Retina (tissue), 1 donor: ENCODE measurements at places on chromosomes 7 and 10.
A peak's percentile ranks its signal among the peaks of the same experiment; 100 is the strongest.

- DNase-seq: no peak
Observed at GRCh38 chr10:129940617-129941198, 23.4 kb downstream of the EBF3 start.

DNA sequence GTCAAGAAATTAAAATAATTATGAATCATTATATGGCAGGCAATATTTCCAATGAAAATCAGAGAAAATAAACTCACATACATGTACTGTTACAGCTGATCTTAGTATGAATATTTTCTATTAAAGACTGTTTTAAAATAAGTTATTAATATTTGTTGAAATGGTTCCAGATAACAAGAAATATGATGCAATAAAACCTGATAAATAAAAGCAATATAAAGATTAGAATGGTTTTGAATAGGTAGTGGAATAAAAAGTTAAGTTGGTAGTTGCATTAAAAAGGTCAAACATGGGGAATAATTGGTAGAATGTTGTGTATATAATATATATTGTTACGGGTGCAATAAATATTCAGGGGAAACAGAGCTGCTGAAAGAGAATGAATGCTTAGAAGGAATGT is 52.5 kb downstream of the MEST start:
- DNase-seq: no peak

GRCh38 chr7:27128776-27129728 is 1.5 kb downstream of the HOXA4 start:
- DNase-seq: no peak

GRCh38 chr7:155741082-155741481 is 71.2 kb downstream of the SHH start:
- DNase-seq: no peak

DNA sequence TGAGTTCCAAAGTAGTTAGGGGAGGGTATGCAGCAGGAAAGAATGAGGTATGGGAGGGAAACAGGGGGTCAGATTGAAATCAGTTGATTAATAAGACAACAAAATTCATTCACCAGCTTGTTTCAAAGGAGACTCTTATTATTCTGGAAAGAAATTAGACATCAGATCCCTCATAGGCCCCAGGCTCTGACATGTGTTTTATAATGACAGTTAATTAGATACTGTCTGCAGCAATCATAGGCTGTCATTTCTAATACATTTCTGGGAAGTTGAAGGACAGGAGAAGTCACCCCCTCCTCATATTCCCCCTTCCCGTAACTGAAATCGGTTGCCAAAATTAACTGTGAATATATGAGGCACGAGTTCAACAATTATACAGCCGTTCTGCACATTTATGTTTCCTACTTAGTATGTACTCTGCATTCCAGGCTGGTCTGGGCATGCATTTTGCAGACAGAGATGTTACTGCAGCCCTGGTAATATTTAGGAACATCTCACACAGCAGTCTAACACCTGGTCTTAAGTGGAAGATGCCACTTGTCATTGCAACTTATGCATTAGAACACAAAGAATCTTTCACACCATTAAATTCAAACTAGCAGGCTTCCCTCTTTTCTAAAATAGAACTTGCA is 355.2 kb upstream of the LRGUK start:
- peak; percentile 60 for DNase-seq

DNA sequence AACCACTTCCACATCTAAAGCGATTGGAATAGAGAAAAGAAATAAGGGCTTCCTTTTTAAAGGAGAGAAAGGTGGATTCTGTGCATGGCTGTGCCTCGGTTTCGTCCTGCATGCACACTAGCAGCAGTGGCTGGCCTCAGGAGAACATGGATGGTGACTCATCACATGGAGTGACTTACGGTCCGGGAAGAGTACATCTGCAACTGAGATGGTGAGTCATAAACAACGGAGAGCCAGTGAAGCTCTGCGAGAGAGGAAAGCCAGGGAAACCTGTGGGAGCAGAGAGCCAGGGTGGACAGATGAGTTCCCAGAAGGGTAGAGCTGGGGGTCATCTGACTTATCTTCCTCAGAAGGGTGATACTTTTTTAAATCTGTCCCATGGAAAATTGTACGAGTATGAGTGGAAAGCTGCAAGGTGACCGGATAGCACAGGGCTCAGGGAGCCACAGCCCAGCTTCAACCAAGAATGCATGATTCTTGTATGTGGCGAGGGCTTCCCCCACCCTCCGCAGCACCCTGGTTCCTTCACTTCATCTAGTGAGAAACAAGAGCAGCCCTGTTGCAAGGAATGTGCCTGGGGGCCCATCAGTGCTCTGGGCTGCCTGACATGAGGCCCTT is 259.1 kb downstream of the KLF6 start:
- DNase-seq: no peak

- DNase-seq: no peak
Observed at GRCh38 chr10:77406764-77407430, 230.7 kb downstream of the KCNMA1 start.

- DNase-seq: no peak
Observed at GRCh38 chr10:127197154-127197432, 702 bp upstream of the INSYN2A start.

DNA sequence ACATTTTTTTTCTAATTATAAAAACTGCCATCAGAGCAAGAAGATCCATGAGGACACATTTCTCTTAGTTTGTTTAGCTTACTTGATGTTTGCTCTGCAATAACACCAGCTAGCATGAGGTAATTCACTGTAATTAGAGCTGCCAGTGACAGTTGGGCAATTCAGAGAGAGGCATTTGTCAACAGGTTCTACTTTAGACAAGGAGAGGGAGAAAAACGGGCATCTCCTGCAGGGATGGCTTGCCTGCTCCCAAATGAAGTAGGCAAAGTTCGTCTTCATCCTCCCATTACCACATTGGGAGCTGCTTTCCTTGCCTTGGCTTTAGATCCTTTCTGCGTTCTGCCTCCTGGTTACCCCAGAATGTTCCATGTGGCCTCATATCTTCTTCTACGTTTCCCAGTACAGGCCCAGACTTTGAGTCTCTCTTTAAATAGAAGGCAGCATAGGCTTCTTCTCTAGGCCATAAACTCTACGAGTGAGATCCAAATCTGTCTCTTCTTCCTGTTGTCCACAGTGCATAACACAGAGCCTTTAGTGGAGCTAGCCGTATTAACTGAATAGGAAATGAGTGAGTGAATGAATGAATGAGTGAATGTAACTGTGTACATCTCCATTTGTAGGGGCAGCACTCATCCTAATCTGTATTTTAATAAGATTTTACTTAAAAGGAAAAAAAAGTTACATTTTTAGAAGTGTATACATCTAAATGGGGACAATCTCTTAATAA is 21.2 kb downstream of the ASB15 start:
- no peak for DNase-seq

DNA sequence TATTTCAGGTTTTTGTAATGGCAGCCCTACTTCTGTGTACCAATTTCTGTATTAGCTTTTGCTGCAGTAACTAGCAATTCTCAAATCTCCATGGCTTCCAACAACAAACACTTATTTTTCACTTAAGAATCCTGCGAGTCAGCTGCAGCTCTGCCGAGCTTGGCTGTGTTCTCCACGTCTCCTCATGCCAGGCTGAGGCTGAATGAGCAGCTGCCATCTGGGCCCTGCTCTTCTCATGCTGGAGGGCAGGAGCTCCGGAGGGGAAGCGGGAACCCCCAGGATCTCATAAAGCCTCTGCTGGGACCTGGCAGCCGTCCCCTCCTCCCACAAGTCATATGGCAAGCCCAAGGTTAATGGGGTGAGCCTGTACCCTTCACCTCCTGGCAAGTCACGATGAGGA is 591.1 kb downstream of the SDK1 start:
- no peak for DNase-seq

DNA sequence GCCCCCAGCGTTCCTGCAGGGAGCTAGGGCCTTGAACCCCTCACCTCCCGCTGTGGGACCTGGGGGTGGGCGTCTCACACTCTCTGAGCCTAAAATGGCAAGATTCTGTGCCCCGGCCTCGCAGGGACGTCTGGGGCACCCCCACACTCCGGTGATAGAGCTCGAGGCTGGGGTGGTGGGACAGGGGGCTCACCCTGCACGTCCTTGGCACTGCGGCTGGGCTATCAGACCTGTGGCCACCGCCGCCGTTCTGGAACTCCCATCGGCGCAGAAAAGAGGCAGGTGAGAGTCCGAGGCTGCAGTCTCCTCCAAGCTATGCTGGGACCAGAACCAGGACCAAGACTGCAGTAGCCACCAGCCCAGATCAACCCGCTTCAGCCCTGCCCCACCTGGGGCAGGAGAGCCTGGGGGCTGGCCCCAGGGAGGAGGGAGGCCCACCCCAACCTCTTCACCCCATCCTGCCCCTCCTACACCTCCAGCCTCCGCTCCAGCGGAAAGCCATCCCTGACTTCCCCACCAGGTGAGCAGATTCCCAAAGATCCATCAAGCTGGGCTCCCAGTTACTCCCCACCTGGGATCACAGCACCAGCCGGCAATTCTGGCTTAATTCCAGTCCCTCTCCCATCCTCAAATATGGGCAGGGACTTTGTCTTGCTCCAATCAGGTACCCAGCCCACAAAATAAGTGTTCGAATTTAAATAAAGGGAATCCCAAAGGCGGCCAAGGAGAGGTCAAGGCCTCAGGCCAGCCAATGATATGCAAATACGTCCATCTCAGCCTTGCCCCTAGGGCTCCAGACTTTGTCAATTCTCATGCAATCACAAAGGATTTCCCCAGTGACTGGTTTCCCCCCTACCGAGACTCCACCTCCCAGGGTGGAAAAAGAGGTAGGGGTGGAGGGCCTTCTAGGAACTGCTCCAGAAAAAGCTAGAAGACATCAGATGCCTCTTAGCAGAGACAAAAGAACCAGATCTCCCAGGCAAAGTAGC is 16.4 kb downstream of the TNRC18 start:
- peak; percentile 46 for DNase-seq

DNA sequence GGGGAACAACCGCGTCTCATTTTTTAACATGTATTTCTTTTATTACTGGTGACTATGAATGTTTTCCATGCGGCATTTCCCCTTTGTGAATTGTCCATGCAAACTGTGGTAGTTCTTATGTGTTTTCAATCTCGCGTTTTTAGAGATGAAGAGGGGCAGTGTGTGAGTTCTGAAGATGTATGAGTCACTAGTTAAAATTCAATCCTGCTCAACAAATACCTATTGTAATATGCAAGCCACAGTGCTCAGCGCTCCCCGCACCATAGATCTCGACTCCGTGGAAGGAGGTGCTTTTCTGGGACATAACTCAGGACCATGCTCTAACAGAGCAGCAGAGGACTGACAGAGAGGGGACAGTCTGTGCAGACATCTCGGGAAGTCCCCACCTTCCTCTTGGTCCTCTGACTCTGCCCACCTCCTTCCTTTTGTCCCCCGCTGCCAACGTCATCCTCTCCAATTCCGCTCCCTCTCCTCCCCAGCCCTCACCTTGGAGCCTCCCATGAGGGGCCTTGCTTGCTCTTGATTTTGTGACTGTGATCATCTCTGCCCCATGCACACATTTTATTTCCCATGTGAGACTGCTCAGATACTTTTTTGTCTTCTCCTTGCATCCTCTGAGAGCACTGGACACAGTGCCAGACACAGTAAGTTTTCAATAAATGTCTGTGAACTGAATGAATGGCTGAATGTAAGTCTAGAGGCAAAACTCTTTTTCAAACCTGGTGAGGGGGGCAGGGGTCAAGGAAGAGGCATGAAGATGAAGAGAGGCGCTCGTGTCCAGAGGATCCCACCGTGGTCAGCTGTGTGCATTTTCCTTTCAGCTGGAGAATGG is 42.7 kb upstream of the PLEKHA1 start:
- DNase-seq: no peak

DNA sequence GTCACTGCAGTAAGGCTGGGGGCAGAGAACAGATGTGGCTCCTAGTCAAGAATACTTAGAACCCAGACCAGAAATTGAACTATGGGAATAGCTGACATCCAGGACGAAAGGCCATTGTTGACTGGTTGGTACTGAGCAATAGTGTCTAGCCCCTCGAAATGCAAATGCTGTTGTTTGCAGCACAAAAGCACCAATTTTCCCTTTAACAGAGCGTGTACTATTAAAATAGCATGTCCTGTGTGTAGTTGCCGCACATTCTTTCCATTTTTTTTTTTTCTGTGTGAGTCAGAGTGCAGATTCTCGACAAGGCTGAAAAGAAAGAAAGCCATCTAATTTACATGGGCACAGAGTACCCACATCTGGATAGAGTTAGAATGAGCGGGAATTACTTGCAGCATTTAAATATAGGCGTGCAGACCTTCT is 302.4 kb downstream of the PTEN start:
- DNase-seq: no peak

- DNase-seq: no peak
Observed at GRCh38 chr10:63260860-63261251, 127.7 kb downstream of the NRBF2 start.

GRCh38 chr7:93941945-93942344 is 20.4 kb downstream of the GNG11 start:
- DNase-seq: no peak

- DNase-seq: no peak
Observed at GRCh38 chr10:124174673-124175645, 81.6 kb upstream of the CHST15 start.

DNA sequence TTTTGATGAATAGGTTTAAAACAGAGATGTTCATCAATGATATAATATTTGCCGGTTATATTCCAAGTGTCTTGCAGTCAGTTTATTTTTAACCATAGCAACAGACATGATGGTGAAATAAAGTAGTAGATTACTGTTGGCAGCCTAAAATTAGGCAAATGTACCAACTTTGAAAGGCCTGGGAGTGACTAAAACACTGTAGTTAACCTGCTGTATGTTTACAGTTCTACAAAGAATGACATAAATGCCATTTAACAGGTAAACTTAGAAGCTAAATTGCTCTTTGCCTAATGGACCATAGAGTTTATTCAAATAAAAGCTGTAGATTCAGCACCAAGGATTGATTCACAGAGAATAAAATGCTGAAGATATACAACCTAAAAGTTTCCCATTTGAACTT is 64.1 kb downstream of the PHTF2 start:
- DNase-seq: no peak

GRCh38 chr7:139091677-139091996 is 17.9 kb downstream of the ZC3HAV1 start:
- no peak for DNase-seq

- DNase-seq: no peak
Observed at GRCh38 chr10:4944841-4945240, 18.4 kb upstream of the AKR1C1 start.

- DNase-seq: peak; percentile 14
Observed at GRCh38 chr7:100171840-100172239, 3.4 kb upstream of the GAL3ST4 start.

GRCh38 chr10:8803992-8804391 is 749.5 kb downstream of the GATA3 start:
- DNase-seq: no peak

DNA sequence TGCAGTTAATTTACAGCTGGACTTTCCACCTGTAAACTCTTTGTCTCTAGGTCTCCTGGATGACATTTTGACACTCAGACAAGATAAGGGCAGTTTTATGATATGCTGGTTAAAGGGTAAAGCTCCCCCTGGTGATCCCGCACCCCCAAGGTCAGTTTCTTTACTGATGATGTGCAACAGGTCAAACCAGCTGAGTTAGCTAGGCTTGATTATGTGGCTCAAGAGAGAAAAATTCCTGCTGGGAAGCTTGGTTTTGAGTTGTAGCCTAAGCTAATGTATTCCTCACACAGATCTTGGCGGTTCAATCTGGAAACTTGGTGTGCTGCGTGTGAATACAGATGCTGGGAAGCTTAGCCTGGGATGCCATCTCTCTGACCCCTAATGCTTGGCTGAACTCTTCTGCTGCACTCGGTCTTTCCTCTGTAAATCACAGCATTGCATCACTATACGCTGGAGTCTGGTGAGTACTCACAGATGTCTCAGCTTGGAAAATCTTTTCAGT is 11.4 kb upstream of the AKR1D1 start:
- no peak for DNase-seq
